ENCODE measurements at places on chromosomes 2 and 18.

GRCh38 chr2:238974501-238975166, 126.7 kb downstream of the TWIST2 start:
- DNase-seq, result no peak

- DNase-seq, result no peak
These were observed 33.6 kb downstream of the RNMT start for GRCh38 chr18:13760047-13760446.

DNA sequence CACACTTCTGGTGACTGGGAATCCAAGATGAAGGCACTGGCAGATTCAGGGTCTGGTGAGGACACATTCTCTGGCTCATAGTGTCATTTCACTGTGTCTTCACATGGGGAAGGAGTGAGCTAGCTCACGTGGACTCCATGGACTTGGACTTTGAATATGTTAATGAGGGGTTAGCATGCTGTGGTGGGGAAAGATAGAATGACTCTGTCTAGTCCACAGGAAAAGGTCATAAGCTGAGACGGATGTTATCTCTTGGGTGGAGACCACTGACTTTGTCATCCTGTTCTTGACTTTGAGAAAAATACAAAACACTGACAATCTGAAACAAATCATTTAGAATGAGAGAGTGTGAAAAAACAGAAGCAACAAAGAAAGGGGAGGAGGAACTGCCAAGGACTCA, 145.9 kb downstream of the PIK3C3 start:
- DNase-seq, result no peak

DNA sequence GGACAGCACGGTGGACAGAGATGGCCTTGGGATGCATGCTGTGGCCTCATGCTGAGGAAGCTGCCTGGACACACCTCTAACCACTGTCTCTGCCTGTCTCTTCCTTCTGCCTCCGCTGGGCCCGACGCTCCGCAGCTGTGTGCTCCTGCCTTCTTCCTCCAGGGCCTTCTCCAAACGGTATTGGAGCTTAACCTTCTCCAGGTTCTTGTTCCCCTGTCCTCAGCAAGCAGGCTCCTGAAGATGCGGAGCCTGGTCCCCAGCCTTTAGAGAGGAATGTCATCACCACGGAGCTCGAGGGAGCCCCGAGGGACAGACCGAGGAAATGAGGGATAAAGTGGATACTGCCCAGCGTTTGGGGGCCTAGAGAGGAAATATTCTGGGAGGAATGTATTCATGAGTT, 155.1 kb downstream of the DYSF start:
- no peak for DNase-seq

DNA sequence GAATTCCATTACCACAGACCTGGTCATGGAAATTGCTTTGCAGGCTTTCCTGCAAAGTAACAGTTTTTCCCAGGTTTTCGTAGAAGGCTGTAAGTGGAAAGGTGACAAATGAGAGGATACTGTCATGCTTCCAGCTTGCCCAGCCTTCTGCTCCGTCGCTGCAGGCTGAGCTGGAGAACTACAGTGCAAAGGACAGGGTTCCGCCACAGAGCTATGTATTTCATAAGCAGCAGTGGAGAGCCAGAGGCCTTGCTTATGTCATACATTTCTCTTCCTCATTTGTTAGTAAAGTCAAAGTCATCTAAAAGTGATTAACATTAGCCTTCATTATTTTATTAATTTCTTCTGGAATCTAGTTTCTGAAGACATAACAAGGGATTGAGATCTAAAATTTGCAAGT, 72.9 kb upstream of the RBM44 start:
- DNase-seq, result no peak

GRCh38 chr18:46340716-46341115, 236.5 kb downstream of the HAUS1 start:
- no peak for DNase-seq

DNA sequence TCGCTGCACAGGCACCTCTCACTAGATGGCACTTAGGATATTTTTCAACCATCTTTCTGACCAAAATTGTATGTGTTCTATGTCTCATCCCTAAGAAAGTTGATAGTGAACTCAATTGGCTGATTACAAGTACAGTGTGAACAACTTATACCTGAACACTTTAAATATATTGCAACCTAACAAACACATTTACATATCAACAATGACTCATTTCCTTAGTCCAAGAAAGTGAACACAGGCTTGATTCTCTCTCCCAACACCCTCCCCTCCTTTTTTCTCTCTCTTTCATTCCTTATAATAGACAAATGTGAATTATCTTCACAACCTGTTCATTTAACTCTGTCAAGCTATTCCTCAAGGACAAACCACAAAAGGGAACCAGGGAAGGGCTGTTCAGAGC, 192.0 kb downstream of the SLC8A1 start:
- no peak for DNase-seq

DNA sequence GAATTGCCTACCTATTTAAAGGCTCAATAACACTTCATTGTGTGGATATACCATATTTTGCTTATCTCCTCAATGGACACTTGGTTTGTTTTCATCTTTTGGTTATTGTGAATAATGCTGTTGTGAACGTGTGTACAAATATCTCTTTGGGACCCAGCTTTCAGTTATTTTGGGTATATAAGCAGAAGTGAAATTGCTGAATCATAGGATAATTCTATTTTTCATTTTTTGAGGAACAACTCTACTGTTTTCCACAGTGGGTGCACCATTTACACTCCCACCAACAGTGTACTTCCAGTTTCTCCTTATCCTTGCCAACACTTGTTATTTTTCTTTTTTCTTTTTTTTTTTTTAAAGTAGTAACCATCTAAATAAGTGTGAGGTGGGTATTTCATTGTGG, 29.0 kb downstream of the PTPN4 start:
- no peak for DNase-seq

- DNase-seq, result no peak
These were observed 46.6 kb downstream of the CDH20 start for GRCh38 chr18:61379827-61380226.

DNA sequence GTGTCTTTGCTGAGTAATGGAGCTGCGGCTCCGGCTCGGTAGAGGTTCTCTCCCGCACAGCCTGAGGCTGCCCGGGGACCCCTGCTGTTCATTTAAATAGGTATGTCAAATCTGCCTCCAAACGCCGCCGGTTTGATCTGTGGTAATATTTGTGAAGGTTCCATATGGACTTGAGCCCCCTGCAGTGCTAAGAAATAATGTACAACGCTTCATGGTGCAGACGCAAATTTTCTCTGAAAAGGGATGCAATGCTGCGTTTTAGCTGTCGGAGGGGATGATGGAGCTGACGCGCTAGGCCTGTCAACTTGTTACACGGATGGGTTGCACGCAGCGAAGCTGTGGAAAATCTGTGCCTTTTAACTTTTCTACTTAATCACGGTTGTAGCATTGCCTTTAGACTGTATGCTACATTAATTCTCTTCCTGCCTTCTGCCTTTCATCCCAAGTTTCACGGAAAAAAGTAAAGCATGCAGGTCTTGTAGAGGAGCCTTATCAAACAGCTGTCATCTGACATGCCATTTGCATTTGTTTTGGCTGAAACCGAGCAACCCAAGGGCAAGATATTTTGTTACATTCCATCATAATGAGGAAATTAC, 43.2 kb downstream of the MRPS9 start:
- DNase-seq, result no peak

All from NCI-H1417 treated with DMSO at 0.1 percent for 48 hours (cell line).